ENCODE measurements at places on chromosomes 3 and 15. TPM values are rescaled to one million over a fixed set of nuclear protein-coding genes. Genes with fewer than 3 reads are reported as not detected.

HRG gene
- total RNA-seq, result not detected

CFAP161 gene
- total RNA-seq, result not detected

GRCh38 chr3:107965136-107965655 is 125.6 kb downstream of the CD47 start:
- no peak for DNase-seq

DNA sequence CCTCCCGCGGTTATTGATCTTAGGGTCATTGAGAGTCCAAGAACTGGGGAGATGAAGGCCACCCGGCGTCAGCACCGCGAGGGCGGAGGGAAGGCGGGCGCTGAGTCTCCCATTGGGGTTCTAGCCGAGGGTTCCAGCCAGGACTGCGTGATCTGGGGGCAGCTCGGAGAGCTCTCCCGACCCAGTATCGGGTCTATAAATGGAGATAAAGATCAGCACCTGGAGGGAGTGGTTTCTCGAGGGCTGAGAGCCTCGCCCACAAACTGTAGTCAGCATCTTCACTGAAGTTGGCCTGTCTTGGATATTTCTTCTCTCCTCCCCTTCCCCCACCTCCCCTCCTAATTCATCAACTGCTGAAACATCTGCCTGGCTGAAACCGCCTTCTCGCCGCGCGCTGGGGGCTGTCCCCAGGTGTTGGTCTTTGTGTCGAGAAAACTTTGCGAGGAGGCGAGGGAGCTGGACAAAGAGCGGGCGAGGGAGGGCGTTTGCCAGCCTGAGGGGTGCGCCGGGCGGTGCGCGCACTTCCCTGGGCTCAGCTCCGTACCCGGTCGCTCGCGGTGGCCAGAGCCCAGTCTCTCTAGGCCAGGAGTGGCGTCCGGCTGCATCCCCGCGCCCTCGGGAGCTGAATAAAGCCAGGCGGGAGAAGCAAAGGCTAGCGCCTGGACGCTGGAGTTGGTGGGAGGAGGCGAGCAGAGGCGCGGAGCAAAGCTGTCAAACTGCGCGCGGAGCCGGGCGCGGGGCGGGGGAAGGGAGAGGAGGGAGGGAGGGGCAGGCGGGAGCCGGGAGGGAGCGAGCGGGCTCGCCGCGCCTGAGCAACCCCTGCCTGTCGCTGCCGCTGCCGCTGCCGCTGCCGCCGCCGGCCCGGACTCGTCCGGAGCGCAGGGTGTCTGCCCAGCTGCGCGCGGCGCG is at the start of gene ST8SIA2:
Gene ST8SIA2 (plus strand): TSS at position 811 of the 909 bp plus-strand sequence. CDS start 184 bp downstream, outside the sequence.
- DNase-seq, result no peak

DNA sequence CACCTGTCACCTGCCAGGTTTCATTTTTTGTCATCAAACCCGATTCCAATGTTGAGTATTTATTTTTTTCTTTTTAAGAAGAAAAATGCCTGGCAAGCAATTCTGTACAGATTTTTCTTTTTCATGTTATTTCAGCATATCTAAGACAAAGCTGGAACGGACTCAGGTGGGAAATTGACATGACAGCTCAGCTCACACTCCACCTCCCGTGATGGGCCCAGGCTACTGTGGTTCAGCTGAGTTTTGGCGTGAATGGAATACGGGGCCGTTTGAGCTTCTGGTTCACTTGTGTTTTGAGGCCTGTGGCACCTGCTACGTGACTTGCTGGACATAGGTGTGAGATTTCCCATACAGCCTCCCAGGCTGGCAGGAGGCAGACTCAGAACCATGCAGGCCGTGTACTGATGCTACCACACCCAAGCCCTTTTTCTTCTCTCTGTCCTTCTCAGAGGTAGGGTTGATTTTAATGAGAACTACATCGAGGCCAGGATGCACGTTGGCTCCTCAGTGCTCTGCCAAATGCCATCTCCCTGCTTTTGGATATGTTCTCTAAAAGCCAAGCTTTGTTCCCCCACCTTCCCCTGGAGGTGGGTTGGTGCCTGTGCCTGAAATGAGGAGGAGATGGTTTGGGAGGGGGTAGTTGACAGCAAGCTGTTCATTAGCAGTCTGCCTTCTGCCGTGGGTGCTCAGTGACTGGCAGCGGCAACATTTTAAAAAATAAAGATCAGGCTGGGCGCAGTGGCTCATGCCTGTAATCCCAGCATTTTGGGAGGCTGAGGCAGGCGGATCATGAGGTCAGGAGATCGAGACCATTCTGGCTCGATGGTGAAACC is 48.7 kb downstream of the TRAK1 start:
- DNase-seq, result no peak

AP3B2 gene
- 5.4 TPM for total RNA-seq

PRC1 gene
- 41.0 TPM for total RNA-seq

CCK gene
- total RNA-seq, result not detected

GRCh38 chr15:34890424-34890823 is 79.1 kb downstream of the AQR start:
- DNase-seq, result no peak

- DNase-seq, result no peak
Measured at GRCh38 chr3:31358473-31359070, 174.2 kb upstream of the STT3B start.

- DNase-seq, result no peak
Measured at GRCh38 chr3:154152741-154153140, 31.6 kb downstream of the ARHGEF26 start.

DNA sequence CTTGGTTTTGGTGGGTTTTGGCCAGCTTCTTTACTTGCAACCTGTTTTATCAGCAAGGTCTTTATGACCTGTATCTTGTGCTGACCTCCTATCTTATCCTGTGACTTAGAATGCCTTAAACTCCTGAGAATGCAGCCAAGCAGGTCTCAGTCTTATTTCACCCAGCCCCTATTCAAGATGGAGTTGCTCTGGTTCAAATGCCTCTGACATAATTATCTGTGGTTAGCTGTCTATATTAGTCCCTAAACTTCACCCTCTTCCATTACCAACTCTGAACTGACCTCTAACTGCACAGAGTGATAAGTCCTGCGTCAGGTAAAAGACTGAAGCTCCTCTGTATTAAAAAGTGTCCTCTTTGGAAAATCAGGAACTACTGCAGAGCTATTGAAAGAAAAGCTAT is 61.9 kb upstream of the CD96 start:
- DNase-seq, result no peak

DNA sequence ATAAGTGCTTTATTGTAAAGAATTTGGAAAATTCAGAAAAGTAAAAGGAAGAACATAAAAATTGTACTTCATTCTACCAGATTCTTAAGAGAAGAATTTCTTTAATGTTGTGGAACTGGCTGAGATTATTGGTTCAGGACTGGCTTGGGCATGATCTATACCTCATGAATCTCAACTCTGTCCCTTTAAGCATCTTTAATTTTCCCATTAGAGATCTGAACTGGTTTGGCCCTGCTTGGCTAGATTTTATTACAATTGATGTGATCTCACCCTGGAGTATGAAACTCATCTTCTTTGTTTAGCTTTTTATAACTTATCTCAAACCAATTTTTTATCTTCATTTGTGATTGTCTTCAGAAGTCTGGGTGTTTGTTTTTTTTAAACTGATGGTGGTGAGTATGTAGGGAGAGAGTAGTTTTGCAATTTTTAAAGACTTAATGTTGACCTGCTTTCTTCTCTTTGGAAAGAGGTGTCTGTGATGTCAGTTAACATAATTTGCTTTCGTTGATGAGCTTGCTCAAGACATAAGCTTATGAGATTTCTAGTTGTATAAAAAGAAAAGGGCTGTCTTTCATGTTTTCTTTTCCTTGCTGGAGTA is 61.9 kb downstream of the ZNF609 start:
- DNase-seq, result no peak

LAMB2 gene
- 52.1 TPM for total RNA-seq

GRCh38 chr3:181752202-181752671 is 40.5 kb downstream of the SOX2 start:
- DNase-seq, result no peak

GRCh38 chr3:177525987-177526712 is 328.9 kb upstream of the TBL1XR1 start:
- peak; percentile 28 for DNase-seq

DNA sequence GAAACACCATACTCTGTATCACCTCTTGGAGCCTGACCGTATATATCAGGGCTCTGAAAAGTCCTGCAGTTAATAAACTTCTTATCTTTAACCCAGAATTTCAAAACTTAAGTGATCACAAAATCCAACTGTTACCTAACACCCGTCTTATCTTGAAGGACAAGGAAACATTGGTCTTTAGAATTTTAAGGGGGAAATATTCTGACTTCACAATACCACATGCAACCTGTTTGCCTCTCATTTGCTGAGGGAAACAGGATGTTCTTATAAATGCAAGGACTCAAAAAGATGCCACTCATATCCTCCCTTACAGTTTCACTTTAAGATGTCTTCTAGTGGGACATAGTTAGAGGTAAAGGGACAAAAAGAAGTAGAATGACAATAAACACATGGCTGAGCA is 67.9 kb downstream of the CRTC3 start:
- no peak for DNase-seq

- DNase-seq, result no peak
Measured at GRCh38 chr3:113286524-113286923, 75.2 kb downstream of the BOC start.

GRCh38 chr3:138051947-138052802 is 42.2 kb downstream of the CLDN18 start:
- no peak for DNase-seq

RUBCN gene
- 27.6 TPM for total RNA-seq

DNA sequence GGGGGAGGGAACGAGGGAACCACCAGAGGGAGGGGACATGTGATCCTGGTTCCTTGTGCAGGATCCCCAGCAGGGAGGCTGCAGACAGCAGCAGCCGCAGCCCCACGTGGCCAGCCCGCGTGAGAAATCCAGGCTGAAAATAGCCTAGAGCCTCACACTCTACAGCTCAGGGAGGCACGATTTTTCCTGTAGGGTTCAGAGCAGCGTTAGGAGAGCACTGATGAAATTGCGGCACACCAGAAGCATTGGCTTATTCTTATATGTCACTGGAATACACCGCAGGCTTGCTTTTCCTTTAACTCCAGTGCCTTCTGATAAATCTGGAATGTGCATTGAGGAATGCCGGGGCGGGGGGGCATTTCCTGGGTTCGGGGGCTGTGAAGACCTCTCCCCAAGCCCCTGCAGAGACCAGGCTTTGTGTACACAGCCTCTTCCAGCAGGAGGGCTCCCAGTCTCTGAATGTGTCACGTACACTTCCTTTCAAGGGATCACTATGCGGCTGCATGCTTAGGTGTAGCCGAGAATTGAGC is 193.0 kb downstream of the ATP10A start:
- DNase-seq, result peak; percentile 27

C3orf20 gene
- total RNA-seq, result not detected

WNT5A gene
- total RNA-seq, result 5.2 TPM

GRCh38 chr15:88700716-88701115 is 61.9 kb downstream of the ISG20 start:
- no peak for DNase-seq

- no peak for DNase-seq
Measured at GRCh38 chr3:140170612-140171011, 235.6 kb downstream of the CLSTN2 start.

GRCh38 chr15:101151288-101151687 is 100.6 kb downstream of the CHSY1 start:
- no peak for DNase-seq

GRCh38 chr3:152718810-152719209 is 116.1 kb upstream of the P2RY1 start:
- no peak for DNase-seq

DNA sequence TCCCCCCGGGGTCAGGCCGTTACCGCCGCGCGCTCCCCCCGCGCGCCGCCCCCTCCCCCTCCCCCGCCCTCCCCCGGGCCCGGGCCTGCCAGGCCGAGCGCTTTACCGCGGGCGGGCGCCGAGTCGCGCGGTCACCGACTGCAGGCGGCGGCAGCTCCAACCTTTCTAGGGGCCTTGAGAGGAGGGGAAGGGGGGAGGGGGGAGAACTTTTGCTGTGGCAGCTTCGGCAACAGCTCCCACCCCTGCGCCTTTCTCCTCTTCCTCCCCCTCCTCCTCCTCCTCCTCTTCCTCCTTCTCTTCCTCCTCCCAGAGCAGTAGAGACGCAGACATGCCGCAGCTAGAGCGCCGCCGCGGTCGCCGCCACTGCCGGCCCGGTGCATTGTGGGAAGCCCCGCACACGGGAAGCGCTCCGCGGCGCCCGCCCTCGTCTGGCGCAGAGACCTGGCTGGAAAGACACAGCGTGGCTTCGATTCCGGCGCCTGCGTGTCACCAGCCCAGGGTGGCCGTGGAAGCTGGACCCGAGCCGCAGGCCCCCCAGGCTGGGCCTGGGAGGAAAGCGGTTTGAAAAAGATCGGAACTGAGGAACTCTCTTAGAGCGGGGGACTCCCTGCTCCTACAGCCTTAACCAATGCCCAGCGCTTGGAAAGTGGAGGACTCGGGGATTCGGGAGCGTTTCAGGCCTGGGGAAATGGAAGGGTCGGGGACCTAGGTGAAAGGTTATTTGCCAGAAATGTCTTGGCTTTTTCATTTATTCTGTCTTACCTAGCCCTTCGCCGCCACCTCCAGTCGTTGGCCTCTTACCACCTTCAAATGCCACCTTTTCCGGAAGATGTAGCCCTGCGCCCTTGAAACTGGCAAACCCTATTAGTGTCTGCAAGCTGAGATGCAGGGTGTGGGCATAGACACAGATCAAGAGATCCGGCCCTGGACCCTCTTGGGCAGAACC is at the start of gene ZNF148:
Gene ZNF148 (minus strand): TSS at position 330 of the 946 bp plus-strand sequence. CDS start 61,685 bp downstream, outside the sequence.
- peak; percentile 95 for DNase-seq

- no peak for DNase-seq
Measured at GRCh38 chr3:76940181-76940770, 99.6 kb upstream of the ROBO2 start.

GRCh38 chr3:51401735-51402134 is 10.7 kb downstream of the RBM15B start:
- no peak for DNase-seq

GRCh38 chr3:194142156-194142910 is 6.4 kb downstream of the HES1 start:
- DNase-seq, result no peak

DNA sequence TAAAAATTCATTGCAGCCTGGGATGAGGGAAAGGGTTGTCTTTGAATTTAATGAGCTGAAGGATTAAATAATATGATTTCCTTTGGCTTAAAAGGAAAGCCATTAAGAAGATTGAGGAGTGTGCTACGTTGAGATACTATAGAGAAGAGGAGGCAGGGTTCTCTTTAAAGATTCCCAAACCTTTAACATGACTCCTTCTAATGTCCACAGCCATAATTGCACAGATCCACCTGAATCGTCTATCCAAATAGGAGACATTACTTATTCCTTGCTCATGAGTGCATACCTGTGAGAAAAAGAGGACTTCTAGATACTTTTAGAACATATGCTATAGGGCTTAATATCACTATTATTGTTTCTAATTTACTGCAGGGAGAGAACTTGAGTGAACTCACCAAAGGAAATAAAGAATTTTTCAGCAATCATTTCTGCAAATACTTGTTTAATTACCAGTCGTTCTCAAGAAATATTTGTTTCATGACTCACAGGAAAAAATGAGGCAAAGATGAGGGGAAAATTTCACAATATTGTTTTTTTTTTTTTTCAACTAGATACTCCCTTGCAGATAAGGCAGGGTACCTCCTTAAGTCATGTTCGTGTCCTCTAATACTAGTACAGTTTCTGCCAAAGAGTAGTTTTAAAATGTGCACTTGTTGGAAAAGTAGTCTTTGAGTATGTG is 8.9 kb upstream of the SUCNR1 start:
- DNase-seq, result no peak

GRCh38 chr3:177742273-177742672 is 545.0 kb upstream of the TBL1XR1 start:
- DNase-seq, result no peak

TP63 gene
- total RNA-seq, result 0.31 TPM

CLRN1 gene
- total RNA-seq, result not detected

GOLGA8R gene
- 2.5 TPM for total RNA-seq

CKMT1B gene
- 213 TPM for total RNA-seq

CASR gene
- 0.36 TPM for total RNA-seq

TRPM1 gene
- total RNA-seq, result not detected

All from mucosa of descending colon (tissue), 3 donors.